CD4-positive, alpha-beta T cell (primary cell): ENCODE measurements at places on chromosomes 3 and 15. TPM values are rescaled to one million over a fixed set of nuclear protein-coding genes. Genes with fewer than 3 reads are reported as not detected.

DNA sequence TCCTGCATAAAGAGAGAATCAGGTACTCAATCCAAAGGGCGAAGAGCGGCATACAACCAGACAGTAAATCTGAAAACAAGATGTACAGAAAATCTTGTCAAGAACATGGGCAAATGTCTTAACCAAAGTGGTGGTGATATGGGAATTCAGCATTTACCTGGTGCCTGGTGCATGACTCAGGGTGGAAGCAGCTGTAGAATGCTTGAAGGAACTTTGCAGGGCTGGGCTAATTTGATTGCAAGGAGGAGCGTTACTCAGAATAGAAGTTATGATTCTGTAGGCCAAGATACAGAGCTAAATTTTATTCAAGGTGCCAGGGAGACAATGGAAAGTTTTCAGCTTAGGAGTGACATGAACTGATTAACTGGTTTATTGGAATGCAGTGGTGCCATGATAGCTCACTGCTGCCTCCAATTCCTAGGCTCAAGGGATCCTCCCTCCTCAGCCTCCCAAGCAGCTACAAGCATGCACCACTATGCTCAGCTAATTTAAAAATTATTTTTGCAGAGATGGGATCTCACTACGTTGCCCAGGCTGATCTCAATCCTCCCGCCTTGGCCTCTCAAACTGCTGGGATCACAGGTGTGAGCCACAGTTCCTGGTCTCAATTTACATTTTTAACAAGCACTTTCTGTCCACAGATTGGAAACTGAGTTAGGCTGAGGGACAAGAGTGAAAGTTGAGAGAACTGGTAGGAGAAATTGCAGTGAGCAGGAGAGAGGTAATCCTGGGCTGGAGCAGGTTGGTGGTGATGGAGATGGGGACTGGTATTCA is 91.5 kb upstream of the TBC1D5 start:
- no peaks in the 10 kb centered on the region for H3K36me3 ChIP-seq
- DNase-seq = no peak
- H3K27me3 ChIP-seq = no peaks in the 10 kb centered on the region

The FGD5 gene
- total RNA-seq = not detected

The CCDC50 gene
- total RNA-seq = 16.8 TPM

The MOBP gene
- not detected for total RNA-seq

DNA sequence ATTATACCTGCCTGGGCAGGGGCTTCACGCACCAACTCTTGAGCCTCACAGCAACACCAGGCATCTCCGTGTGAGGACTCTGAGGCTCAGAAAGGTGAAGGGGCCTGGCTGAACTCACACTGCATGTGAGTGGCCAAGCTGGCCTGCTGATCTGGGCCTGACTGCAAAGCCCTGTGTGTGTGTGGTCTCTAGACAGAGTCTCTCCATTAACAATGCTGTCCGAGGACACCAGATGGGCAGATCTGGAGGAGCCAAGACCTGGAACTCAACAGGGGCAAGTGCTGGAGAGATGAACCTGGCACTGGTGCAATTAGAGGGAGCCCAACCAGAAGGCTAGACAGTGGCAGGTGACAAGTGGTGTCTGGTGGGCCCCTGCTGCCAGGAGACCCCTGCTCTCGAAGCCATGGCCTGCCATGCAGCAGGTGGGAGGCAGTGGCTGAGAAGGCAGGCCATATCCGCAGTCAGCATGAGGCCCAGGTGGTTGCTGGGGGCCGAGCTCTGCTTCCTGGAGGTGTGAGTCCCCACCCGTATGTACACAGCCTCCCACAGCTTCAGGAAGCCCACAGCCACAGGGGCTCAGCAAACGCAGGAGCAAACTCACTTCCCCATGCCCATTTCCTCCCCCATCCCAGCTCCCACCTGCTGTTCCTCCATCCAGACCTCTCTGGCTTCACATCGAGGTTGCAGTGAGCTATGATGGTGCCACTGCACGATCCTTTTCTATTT is 39.0 kb downstream of the CYP11A1 start:
- H3K4me1 ChIP-seq = peaks cover 6% of the 10 kb centered on the region
- no peak overlapping the region for H3K4me3 ChIP-seq
- H3K36me3 ChIP-seq = no peaks in the 10 kb centered on the region
- no peaks in the 10 kb centered on the region for H3K27me3 ChIP-seq
- no peak for DNase-seq

DNA sequence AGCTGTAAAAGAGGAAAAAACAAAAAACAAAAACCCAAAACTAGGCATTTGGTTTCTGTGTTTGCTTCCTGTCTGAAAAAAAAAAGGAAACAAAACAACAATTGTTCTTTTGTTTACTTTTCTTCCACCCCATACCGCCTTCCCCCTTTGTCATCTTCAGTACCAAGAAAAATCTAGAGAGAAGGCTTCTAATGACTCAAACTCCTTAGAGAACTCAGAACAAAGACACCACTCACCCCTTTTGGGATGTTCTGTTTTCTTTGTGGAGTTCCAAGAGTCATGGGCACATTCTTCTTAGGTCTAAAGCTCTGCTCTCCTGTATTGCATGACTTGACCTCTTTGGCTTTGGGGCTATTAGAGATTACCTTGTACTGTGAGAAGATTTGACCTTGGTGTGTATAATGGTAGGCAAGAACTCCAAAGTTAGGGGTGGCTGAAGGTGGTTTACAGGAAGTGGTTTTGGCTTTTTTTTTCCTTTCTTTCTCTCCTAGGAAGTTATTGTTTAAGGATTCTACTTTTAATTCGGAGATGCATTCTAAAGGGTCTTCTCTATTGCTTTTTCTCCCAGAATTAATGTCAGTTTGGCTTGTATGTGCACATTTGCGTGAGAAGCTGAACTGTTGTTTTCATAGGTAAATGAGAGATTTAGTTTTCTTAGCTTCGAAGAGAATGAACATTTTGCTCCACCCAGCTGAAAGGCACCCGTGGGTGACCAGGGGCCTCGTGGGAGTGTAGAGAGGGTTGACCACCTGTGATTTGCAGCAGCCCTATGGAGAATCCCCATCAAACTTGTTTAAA is 39.5 kb upstream of the ZBTB20 start:
- no peak overlapping the region for H3K4me3 ChIP-seq
- H3K27me3 ChIP-seq = no peaks in the 10 kb centered on the region
- DNase-seq = no peak
- no peaks in the 10 kb centered on the region for H3K4me1 ChIP-seq
- H3K36me3 ChIP-seq = no peaks in the 10 kb centered on the region
- H3K27ac ChIP-seq = no peak overlapping the region

- no peaks in the 10 kb centered on the region for H3K4me1 ChIP-seq
- H3K36me3 ChIP-seq = no peaks in the 10 kb centered on the region
- no peak for DNase-seq
- no peak overlapping the region for H3K27ac ChIP-seq
These were observed 184.1 kb upstream of the CCDC54 start for GRCh38 chr3:107193116-107193515.
